ENCODE measurements at places on chromosomes 7 and 10.

DNA sequence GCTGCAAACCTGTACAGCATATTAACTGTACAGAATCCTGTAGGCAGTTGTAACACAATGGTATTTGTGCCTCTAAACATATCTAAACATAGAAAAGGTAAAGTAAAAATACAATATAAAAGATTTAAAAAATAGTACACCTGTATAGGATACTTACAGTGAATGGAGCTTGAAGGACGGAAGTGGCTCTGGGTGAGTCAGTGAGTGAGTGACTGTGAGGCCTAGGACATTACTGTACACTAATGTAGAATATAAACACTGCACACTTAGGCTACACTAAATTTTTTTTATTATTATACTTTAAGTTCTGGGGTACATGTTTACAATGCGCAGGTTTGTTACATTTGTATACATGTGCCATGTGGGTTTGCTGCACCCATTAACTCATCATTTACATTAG lies 97.3 kb upstream of the STK17A start:
- no peak for DNase-seq

- DNase-seq = peak; percentile 49
Measured at GRCh38 chr10:118900617-118901016, 128.9 kb upstream of the NANOS1 start.

- no peak for DNase-seq
Measured at GRCh38 chr10:7662522-7662921, 4.2 kb downstream of the ITIH5 start.

GRCh38 chr10:99921948-99922347 lies 87.8 kb downstream of the DNMBP start:
- DNase-seq = no peak

DNA sequence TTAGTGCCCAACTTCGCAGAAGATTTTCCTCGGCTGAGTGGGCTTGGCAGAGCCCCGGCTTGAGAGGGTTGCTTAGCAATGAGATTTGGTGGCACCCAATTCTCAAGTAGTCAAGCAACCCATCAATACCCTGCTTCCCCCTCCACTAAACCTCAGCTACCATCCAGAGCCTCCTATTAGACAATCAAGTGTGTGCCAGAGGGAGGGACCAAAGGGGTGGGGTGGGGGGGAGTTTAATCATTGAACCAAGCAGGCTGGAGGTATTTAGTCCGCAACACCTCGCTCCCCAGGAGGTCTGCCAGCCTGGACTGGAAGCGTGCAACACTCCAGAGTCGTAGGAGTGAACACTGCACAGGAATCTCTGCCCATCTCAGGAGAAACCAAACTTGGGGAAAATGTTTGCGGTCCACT lies at the start of gene HKDC1:
HKDC1 (plus strand) TSS at position 292 of the 411 bp plus-strand sequence; CDS start at position 396, 104 bp downstream.
- DNase-seq = no peak

DNA sequence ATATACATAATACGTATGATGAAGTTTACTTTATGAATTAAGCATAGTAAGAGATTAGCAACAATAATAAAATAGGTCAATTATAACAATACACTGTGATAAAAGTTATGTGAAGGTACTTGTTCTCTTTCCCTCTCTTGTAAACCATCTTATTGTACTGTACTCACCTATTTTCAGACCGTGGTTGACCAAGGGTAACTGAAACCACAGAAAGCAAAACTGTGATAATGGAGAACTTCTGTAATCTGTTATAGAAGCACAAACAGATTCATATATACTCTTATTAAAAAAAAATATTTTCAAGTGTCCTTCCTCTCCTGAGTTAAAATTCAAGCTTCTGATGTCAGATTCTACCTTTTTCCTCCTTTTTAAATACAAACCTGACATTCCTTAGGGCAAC lies 1247.8 kb upstream of the SORCS1 start:
- no peak for DNase-seq

DNA sequence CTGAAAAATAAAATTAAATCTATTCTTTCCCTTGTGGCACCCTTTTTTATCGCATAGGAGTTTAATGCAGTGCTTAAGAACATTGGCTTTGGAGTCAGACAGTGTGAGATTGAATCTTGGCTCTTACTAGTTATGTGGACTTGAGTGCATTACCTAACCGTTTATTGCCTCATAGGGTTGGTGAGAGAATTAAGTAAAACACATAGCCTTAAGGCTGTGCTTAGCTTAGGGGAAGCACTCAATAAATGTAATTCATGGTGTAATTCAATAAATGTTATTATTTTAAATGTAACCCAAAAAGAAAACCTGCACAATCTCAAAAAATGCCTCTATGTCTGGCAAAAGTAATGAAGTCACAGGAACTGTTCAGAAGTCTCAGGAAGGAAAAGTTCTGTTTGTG lies 2.7 kb downstream of the STK17A start:
- no peak for DNase-seq

GRCh38 chr10:48598936-48599829 lies 5.7 kb downstream of the ARHGAP22 start:
- peak; percentile 66 for DNase-seq

GRCh38 chr7:92622030-92622429 lies 31.8 kb upstream of the FAM133B start:
- no peak for DNase-seq

- no peak for DNase-seq
Measured at GRCh38 chr10:98295907-98296306, 27.9 kb upstream of the LOXL4 start.

GRCh38 chr10:26944261-26944882 lies 83.6 kb upstream of the ABI1 start:
- no peak for DNase-seq

DNA sequence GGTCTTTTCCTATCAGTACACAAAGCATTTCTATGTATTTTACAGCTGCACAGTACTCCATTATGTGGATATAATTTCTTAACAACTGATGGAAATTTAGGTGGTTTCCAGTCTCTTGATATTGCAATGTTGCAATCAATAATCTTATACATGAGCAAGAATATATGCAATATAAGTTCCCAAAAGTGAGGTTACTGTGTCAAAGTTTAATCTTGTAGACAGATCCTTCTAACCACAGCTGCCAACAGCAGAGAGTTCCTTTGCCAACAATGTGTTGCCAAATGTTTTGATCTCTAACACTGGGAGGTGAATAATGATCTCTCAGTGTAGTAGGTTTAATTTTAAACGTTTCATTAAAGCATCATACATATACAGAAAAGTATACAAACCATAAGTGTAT lies 54.5 kb downstream of the CUL2 start:
- no peak for DNase-seq

- no peak for DNase-seq
Measured at GRCh38 chr10:88042160-88043100, 179.0 kb downstream of the PTEN start.

GRCh38 chr10:70596110-70596798 lies 6.3 kb downstream of the PRF1 start:
- DNase-seq = peak; percentile 75

Measured in osteocyte (in vitro differentiated cells).